ENCODE measurements at places on chromosomes 3 and 15.
A peak's percentile ranks its signal among the peaks of the same experiment; 100 is the strongest.

- no peak for DNase-seq
Observed at GRCh38 chr3:135169651-135170050, 374.6 kb downstream of the EPHB1 start.

DNA sequence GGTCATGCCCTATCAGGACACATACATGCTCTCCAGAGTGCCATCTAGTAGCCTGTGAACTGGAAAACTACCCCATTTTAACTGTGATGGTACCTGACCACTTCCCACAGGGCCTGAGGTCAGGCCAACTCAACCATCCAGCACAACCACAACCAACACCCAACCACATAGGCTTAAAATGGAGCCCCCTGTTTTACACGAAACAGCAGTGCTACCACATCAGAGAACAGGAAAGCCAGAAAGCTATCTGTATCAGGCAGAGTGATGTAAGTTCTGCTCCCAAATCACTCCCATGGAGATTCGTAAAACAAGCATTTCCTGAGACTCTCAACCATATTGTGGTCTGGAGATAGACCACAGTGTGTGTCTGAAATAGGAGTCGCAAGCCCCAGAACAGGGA is 1017.3 kb upstream of the EPHA6 start:
- DNase-seq, result no peak

DNA sequence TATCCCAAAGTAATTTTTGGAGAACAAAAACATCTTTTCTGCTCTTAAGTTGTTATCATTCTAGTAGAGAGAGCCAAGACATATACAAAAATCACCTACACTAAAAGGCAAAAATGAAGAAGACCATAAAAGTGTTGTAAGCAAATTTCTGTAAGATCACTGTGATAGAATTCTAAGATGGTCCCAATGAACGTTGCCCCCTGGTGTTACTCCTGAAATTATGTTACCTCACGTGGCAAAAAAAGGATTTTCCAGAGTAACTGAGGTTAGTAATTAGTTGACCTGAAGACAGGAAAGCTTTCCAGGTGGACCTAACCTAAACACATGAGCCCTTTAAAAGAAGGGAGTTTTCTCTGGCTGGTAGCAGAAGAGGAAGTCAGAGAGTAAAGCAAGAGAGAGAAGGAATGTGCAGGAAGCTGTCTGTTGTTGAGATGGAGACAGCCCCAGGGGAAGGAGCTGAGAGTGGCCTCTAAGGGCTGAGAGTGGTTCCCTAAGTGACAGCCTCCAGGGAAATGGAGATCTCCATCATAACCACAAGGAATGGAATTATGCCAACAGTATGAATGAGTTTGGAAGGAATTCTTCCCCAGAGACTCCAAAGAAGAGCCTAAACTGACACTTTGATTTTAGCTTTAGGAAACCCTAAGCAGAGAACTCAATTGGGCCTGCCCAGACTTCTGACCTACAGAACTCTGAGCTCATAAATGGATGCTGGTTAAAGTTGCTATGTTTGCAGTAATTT is 205.9 kb downstream of the CD47 start:
- no peak for DNase-seq

DNA sequence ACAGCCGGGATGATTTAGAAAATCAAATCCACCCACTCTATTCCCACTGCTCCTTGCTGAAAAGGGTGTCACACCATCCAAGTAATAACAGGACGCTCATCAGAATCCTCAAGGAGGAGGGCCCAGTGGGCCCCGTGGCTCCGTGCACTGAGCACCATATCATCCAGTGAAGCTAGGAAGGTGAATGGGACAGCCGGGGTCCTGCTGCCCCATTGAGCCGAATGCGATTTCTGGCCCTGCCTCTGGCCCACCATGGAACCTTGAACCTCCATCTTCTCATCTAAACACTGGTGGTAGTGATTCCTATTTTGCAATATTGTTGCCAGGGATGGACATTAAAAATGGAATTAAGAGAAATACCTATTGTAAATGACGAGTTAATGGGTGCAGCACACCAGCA is 99.1 kb upstream of the SLC6A11 start:
- no peak for DNase-seq

DNA sequence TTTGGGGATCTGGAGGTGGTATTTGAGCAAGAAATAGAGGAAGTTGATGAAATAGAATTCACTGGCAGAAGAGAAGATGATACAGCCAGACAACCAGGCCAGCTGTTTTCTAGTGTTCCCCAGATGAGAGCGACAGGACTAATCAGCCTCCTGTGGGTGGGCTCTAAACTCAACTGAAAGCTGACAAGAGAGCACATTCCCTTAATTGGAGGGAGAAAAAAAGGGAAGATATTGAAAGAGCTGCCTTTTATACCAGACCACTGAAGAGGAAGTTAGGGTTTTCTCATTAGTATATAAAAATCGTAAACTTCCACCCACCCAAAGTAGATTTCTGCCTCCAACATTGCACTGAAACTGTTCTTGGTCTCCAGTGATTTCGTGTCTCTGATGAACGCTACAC is 6.5 kb upstream of the TM4SF19 start:
- DNase-seq, result no peak

GRCh38 chr15:38593524-38593923 is 28.9 kb upstream of the RASGRP1 start:
- no peak for DNase-seq

DNA sequence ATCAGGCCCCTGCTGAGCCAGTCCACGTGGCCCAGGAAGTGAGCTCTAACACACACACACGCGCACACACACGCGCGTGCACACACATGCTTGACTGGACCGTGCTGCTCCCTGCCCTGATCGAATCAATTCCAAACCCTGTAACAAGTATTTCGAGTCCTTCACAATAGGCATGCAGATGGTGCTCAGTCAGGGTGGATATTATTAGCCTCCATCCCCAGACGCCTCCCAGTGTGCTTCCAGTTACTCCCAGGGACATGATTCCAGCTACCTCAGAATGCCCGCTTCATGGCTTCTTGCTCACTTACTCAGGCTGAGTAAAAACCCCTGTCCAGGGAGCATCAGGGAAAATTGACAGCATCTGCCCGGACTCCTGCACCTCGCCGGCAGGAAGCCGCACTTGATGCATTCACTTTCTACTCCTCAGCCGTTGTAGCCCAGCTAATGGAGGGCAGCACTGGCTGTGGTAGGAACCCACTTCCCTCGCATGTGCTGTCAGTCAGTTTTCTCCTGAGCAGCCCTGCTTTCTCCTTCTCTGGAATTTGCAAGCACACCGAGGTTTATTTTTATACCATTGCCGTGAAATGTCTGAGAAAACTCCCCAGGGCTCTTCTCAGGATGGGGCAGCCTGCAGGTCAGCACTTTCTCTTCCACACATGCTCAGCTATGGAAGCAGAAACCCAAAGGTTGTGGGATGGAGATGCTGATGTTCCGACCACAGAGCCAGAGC is 126.1 kb upstream of the ABHD17C start:
- no peak for DNase-seq

- no peak for DNase-seq
Observed at GRCh38 chr15:36252146-36252711, 327.2 kb upstream of the CDIN1 start.

DNA sequence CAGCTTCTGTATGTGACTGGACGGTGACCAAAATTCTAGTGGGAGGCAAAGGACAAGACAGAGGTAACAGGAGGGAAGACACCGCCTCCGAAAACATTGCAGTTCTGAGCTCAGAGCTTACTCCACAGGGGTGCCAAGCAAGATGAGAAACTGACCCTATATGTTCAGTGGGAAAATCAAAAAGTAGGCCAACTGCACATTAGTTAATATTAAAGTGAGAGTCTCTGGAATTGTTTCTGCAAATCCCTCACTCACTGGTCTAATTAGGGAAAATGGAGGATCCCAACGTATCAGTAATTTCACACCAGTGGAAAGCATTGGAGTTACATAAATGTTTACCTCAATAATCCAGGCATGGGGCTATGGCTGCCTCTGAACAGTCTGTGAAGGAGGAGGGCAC is 313.3 kb upstream of the KCNH8 start:
- DNase-seq, result no peak

GRCh38 chr3:94226078-94226477 is 163.2 kb downstream of the NSUN3 start:
- DNase-seq, result no peak

GRCh38 chr3:15152184-15152583 is 53.2 kb upstream of the RBSN start:
- DNase-seq, result no peak

DNA sequence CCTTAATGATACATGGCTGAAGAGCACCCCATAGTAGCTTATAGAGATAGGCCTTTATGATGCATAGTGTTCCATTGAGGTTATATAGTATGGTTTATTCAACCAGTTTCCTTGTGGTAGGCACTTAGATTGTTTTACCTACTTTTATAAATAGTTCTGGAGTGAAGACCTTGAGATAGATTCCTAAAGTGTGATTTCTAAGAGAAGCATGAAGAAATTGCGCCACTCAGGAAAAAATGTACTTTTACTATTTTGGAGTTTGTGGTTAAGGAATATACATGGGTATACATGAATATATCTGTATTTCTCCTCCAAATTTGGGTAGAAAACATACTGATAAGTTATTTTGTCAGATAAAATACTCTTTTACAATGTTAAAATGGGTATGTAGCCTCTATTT is 70.5 kb downstream of the CHD2 start:
- no peak for DNase-seq

DNA sequence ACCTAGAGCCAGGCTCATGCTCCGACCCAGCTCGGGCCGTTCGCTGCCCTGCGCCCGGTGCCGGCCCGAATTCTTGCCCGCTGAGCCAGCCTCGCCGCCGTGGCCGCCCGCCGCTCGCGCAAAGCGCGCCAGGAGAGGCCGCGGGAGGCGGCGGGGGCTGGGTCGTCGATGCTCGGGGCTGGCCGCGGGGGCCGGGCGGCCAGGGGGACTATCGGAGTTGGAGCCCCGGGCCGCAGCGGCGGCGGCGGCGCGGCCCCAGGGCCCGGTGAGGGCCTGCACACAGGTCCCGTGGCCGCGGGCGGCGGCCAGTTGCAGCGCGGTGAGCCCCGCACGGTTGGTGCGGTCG is 1.1 kb downstream of the ANKRD63 start:
- DNase-seq, result no peak

DNA sequence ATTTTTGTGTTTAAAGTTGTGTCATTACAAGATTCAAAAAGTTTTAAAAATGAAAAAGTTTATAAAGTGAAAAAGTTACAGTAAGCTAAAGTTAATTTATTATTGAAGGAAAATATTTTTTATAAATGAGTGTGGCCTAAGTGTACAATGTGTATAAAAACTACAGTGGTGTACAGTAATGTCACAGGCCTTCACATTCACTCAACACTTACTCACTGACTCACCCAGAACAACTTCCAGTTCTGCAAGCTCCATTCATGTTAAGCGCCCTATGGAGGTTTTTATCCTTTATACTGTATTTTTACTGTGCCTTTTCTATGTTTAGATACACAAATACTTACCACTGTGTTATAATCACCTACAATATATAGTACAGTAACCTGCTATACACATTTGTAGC is 76.3 kb downstream of the DTWD1 start:
- no peak for DNase-seq

- no peak for DNase-seq
Observed at GRCh38 chr3:186824430-186825139, 17.9 kb upstream of the ADIPOQ start.

GRCh38 chr15:95410757-95411156 is 919.7 kb upstream of the NR2F2 start:
- DNase-seq, result no peak

GRCh38 chr3:58728723-58729122 is 62.1 kb upstream of the FAM3D start:
- DNase-seq, result no peak

GRCh38 chr3:32177702-32178198 is 60.7 kb upstream of the CMTM8 start:
- DNase-seq, result peak; percentile 75

- no peak for DNase-seq
Observed at GRCh38 chr3:24704496-24704895, 209.8 kb upstream of the THRB start.

GRCh38 chr15:30827625-30828303 is 76.0 kb upstream of the FAN1 start:
- no peak for DNase-seq

DNA sequence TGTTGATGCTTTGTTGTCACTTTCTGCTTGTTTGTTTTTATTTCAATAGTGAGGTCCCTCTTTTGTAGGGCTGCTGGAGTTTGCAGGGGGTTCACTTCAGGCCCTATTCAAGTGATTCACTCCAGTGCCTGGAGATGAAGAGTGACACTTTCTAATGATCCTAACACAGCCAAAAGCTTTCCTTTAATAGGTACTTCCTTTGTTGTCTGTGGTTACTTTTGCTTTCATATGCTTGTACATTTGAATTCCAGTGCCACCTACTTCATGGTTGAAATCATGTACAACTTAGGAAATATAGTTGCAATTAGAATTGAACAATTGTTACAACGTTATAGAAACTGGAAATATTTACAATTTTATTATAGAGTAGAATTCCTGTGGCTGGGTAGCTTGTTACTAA is 466.8 kb upstream of the EPHA3 start:
- DNase-seq, result no peak

DNA sequence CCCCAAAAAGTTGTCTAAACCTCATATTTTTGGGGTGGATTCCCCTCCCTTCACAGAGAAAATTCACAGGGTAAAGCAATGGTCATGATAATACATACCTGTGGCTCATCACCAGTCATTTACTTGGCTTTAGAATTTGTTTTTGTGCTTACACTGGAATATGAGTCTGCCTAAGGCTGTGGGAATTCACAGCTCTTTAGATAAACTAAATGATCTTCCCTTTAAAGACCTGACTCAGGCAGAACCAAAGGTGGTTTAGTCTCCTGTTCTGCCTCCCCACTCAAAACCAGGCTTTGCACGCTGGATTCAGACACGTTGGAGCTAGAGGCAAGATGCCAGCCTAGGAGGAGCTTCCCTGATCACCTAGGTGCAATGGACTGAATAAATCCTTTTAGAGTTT is 40.3 kb upstream of the BNC1 start:
- no peak for DNase-seq

GRCh38 chr15:85753261-85753660 is 41.5 kb downstream of the KLHL25 start:
- DNase-seq, result no peak

GRCh38 chr3:160330109-160330508 is 68.9 kb downstream of the IFT80 start:
- DNase-seq, result no peak

DNA sequence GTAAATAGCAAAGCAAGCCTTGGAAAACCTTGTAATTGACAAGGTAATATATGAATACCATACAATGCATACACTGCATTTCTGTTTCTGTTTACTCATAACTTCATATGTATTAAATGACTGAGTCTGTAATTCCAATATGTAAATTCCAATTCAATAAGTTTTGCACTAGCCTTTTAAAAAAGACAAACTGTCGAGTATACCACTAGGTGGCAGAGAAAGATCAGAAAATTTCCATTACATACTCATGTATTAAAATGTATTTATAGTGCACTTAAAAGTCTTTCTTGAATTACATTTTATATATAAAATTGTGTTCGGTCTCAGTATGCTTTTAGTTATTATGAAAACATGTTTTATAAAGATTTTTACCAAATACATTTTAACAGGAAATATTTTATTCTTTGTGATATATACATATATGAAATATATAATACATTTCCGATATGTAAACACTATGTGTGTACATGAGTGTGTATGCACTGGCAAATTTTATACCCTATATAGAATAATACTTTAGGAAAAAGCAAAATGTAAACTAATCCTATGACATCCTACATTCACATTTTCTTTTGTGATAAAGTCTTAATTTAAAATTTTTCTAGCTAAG is 216.8 kb downstream of the VGLL3 start:
- DNase-seq, result no peak

- DNase-seq, result no peak
Observed at GRCh38 chr15:71066983-71067382, 48.3 kb upstream of the THSD4 start.
